ENCODE measurements at places on chromosomes 4 and X. TPM values are rescaled to one million over a fixed set of nuclear protein-coding genes. Genes with fewer than 3 reads are reported as not detected.

Gene CT45A5
- 4.1 TPM for total RNA-seq

Gene ERCC6L
- total RNA-seq: 10.1 TPM

Gene SASH3
- total RNA-seq: 0.03 TPM

Gene CSAG2
- 6.1 TPM for total RNA-seq

Gene NEUROG2
- total RNA-seq: 0.05 TPM

Gene IL9R
- total RNA-seq: 0.27 TPM

Gene MAGEB5
- not detected for total RNA-seq

Gene CCSER1
- total RNA-seq: not detected

Gene SPANXB1
- 0.55 TPM for total RNA-seq

Gene CCDC120
- not detected for total RNA-seq

Gene ENPP6
- not detected for total RNA-seq

Gene FAM47A
- not detected for total RNA-seq

Gene LETM1
- 88.5 TPM for total RNA-seq

Gene PRDM5
- 0.73 TPM for total RNA-seq

Gene FABP2
- not detected for total RNA-seq

Gene SMIM43
- total RNA-seq: not detected

Gene STATH
- not detected for total RNA-seq

Gene TMPRSS11B
- not detected for total RNA-seq

Gene JADE3
- 7.6 TPM for total RNA-seq

Gene VSIG4
- total RNA-seq: not detected

Gene HPGD
- total RNA-seq: 0.30 TPM

Gene NPY2R
- total RNA-seq: not detected

Gene SLC10A4
- total RNA-seq: 1.1 TPM

Gene SYP
- 0.23 TPM for total RNA-seq

Gene GAGE12F
- total RNA-seq: not detected

Gene DDX53
- total RNA-seq: not detected

Gene NIPAL1
- total RNA-seq: 2.1 TPM

Gene PCSK1N
- total RNA-seq: not detected

Gene LRCH2
- total RNA-seq: 3.1 TPM

Gene CNKSR2
- 8.6 TPM for total RNA-seq

Gene EVC2
- not detected for total RNA-seq

Gene CXCL11
- total RNA-seq: not detected

Gene PNCK
- total RNA-seq: not detected

Gene HAND2
- total RNA-seq: 1.2 TPM

Gene ADH1C
- not detected for total RNA-seq

Gene MND1
- total RNA-seq: 18.8 TPM

Gene STAG2
- total RNA-seq: 68.5 TPM

Gene NDUFA1
- total RNA-seq: 102 TPM

Gene TDO2
- total RNA-seq: 0.50 TPM

Gene NAT8L
- 5.6 TPM for total RNA-seq

Gene PFKFB1
- total RNA-seq: not detected

Gene GPRASP2
- 11.7 TPM for total RNA-seq

Gene PLAC8
- not detected for total RNA-seq

Gene H2BW2
- not detected for total RNA-seq

Gene GAGE12H
- not detected for total RNA-seq

Gene KLB
- not detected for total RNA-seq

Gene CRLF2
- 0.42 TPM for total RNA-seq

Gene TKTL1
- total RNA-seq: not detected

Gene CFAP47
- total RNA-seq: under 0.01 TPM

Gene CABS1
- total RNA-seq: not detected

Gene SPANXA2
- 0.23 TPM for total RNA-seq

Gene TIGD4
- total RNA-seq: 0.35 TPM

Gene BEX1
- total RNA-seq: 112 TPM

Gene GABRQ
- total RNA-seq: not detected
